ENCODE measurements at places on chromosomes 12 and 14. TPM values are rescaled to one million over a fixed set of nuclear protein-coding genes. Genes with fewer than 3 reads are reported as not detected.

RNASE7 gene
- not detected for total RNA-seq

MFAP5 gene
- total RNA-seq, result not detected

PTGER2 gene
- total RNA-seq, result 4.7 TPM

GDF3 gene
- total RNA-seq, result not detected

OAS3 gene
- 25.5 TPM for total RNA-seq

HHIPL1 gene
- total RNA-seq, result 0.84 TPM

SIX1 gene
- 18.2 TPM for total RNA-seq

FOXG1 gene
- total RNA-seq, result not detected

TAS2R20 gene
- total RNA-seq, result 0.46 TPM

GALNT6 gene
- total RNA-seq, result 93.4 TPM

SLC17A8 gene
- total RNA-seq, result not detected
